Stomach (tissue), 19 donors: ENCODE measurements at places on chromosomes 5 and 9.

- no peak for DNase-seq
Measured at GRCh38 chr5:61267116-61267515, 64.9 kb upstream of the ZSWIM6 start.

- no peak for DNase-seq
Measured at GRCh38 chr9:127077644-127077946, 44.8 kb downstream of the ANGPTL2 start.

GRCh38 chr5:31416547-31416946 is 115.3 kb downstream of the DROSHA start:
- no peak for DNase-seq

- DNase-seq: no peak
Measured at GRCh38 chr9:130770679-130771442, 64.2 kb upstream of the ABL1 start.

DNA sequence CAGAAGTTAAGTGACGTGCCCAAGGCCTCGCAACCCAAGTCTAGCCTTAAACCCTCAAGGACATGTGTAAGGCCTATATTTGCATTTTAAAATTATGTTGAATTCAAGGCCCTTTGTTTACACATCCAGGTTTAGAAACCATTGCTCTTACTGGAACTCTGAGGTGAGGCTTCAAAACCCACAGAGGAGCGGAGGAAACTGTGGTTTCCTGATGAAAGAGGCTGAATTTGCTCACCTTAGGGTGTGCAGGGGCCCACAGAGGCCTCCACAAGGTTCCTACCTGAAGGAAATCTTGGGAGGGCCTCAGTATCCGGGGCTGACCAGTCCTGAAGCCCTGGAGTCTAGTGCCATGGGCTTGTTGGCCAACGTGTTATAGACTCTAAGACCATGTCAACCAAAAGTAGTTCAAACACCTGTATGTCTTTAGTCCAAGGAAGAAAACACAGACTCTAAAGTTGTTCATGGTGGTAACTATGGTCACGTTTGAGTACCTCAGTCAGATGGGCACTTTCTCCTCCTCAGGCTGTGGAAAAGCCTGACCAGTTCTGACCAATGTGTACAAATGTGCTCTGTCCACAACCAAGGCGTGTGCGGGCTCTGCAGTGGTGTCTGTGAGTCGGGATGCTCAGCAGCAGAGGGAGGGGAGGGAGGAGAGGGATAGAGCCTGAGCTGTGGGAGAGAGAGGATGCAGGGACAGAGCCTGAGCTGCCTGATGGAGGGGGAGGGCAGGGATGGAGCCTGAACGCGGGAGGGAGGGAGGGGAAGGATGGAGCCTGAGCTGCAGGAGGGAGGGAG is 124.6 kb upstream of the ERCC6L2 start:
- DNase-seq: peak; percentile 22
